ENCODE measurements at places on chromosomes 11 and 22. TPM values are rescaled to one million over a fixed set of nuclear protein-coding genes. Genes with fewer than 3 reads are reported as not detected.

The TEX54 gene
- not detected for total RNA-seq

The KCNQ1 gene
- 1.9 TPM for total RNA-seq

GRCh38 chr11:104830080-104830479 lies 68.2 kb downstream of the CASP12 start:
- peak; percentile 0 for DNase-seq

DNA sequence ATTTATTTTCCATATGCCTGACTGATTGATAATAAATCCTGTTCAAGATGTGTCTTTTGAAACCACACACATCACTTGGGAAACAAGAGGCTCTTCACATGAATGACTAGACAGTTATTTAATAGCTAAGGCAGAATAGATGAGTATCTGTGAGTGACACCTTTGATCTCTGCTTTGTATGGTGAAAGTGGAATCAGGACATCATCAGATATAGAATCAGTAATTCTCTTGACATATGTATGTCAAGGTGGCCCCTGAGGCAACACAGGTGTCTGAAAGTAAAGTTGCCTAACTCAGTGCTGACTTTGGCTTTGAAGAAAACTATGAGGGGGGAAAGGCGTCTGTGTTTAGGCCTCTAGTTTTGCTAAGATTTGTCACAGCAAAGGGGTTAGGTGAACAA lies 11.5 kb upstream of the CASP4 start:
- no peak for DNase-seq

- no peak for DNase-seq
These were observed 43.2 kb downstream of the OR4C45 start for GRCh38 chr11:50075856-50076255.

DNA sequence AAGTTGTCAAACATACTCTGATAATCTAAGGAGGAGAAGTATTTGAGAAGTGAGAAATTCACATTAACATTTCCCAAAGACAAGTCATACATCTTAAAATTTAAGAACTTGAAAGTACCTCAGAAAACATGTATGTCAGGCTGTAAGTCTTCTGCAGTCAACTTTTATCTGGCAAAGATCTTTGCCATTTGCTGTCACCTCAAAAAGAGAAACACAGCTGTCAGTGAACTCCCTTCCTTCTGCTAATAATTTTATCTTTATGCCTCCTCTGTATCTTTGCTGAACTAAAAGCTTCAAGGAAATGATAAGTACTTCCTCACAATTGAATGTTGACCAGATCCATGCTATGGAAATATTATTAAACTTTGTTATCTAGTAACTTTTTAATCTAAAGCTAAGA lies 18.7 kb downstream of the TTC17 start:
- DNase-seq, result no peak

GRCh38 chr11:132126973-132127899 lies 756.8 kb downstream of the NTM start:
- DNase-seq, result peak; percentile 47
